Motor neuron (in vitro differentiated cells): ENCODE measurements at places on chromosomes 7 and 10.

GRCh38 chr10:75335191-75335590 lies 66.4 kb downstream of the ZNF503 start:
- no peak for ATAC-seq

GRCh38 chr10:17624996-17625395 lies 7.8 kb upstream of the HACD1 start:
- ATAC-seq: no peak

DNA sequence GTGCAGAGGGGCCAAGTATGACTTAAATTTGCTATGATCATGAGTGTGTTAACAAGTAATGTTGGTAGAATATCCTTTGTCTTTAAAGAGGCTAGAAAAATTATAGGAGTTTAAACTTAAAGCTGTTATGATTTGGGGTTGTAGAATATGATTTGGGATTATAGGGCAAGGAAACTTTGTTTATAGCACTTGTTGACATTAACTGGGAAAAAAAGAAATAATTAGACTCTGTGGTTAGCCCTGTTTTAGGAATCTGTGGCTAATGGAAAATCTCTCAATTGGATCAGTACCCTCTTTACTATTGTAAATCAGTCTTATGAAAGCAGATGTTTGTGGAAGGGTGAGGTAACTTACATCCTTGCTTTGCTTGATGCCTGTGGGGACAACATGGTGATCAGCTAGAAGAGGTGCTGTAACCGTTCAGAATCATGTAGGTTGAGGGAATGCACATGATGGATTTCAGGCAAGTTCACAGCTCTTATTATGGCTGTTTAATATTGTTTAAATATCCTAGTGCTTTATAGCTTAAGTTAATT lies 11.1 kb downstream of the ING3 start:
- no peak for ATAC-seq

- no peak for ATAC-seq
Measured at GRCh38 chr7:1314021-1314907, 81.6 kb downstream of the UNCX start.

GRCh38 chr10:129170812-129171211 lies 296.2 kb upstream of the MGMT start:
- no peak for ATAC-seq

GRCh38 chr10:18886102-18886501 lies 162.5 kb upstream of the MALRD1 start:
- ATAC-seq: no peak

DNA sequence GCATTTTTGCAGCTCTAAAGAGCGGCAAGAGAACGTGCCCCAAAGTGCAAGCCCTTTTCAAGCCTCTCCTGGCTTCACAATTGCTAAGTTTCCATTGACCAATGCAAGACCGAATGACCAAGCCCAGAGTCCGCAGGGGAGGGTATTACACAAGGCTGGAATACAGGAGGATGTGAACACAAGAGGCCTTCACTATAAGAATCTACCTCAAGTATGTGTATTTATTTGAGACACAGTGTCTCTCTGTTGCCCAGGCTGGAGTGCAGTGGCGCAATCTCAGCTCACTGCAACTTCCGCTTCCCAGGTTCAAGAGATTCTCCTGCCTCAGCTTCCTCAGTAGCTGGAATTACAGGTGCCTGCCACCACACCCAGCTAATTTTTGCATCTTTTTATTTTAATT lies 22.2 kb upstream of the TPST1 start:
- no peak for ATAC-seq

DNA sequence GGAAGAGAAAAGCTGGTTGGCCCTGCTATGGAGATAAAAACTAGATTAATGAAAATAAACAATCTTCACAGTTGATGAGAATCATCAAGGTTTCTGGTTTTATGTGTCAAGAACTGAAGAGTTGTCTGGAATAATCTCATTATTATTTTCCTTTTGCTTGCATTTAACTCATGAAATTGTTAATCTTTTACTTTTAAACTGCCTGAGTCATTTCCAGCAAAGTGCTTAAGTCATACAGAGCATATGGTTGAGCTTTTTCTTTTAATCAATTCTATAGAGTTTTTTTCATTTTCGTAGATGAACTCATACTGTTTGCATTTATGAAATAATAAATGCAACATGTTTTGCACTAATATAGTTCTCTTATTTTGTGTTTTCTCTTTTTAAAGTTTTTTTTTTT lies 747.9 kb downstream of the NXPH1 start:
- no peak for ATAC-seq

DNA sequence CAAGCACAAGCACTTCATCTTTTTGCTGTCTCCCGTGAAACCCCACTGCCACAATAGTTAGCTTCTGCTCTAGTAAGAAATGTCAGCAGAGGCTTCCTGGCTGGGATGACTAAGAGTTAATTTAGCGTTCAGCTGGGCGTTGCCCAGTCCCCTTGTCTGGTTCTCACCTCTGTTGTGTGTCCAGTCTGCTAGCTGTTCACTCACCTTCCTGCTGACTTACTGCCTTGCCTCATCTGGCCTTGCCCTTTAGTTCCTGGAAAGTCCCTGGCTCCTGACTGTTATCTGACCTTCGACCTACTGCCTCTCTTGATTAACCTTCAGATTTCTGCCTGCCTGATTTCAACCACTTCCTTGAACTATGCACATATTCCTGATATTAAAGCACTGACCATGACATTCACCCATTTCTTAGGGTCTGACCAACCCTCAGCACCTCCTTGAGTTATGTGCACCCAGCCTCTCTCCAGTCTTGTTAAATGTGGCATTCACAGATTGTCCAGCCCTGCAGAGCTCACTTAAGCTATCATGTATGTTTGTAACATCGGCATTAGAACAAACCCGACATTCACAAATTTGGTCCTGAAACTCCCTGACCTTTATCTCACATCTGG lies 30.3 kb downstream of the C7orf33 start:
- no peak for ATAC-seq

DNA sequence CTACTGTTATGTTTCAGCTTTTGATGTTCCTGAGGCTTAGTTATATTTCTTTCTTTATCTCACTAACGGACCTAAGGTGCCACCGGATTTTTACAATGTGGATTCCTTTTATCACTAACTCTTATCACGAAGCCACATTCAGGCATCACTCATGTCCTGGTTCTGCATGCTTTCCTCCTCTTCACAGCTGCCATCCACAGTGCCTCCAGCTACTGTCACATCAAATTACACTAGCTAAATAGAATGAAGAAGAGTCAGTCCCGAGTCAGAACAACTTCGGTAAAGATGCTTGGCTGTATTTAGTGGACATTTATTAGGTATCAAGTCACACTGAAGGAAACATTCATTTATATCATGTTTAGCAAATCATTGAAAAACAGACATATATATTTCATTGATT lies 153.2 kb downstream of the NEBL start:
- ATAC-seq: no peak

GRCh38 chr10:54799506-54799905 lies 1.5 kb downstream of the PCDH15 start:
- ATAC-seq: no peak

DNA sequence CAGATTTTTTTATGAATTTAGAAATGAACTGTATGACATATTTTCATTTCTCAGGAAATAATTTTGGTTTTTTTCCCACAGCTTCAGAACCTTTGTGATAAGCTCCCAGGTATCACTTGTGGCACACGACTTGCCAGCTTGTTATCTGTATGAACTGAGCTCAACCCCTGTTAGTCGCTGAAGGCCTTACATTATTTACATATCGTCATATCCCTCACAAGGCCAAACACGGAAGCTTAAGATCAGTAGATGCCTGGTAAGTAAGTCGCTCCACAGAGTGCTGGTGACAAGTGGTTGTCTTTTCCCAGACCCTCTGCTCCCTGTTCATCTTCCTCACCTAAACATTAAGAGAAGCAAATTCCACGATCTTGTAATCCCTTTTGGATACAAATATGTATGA lies 55.2 kb downstream of the RAPGEF5 start:
- no peak for ATAC-seq

DNA sequence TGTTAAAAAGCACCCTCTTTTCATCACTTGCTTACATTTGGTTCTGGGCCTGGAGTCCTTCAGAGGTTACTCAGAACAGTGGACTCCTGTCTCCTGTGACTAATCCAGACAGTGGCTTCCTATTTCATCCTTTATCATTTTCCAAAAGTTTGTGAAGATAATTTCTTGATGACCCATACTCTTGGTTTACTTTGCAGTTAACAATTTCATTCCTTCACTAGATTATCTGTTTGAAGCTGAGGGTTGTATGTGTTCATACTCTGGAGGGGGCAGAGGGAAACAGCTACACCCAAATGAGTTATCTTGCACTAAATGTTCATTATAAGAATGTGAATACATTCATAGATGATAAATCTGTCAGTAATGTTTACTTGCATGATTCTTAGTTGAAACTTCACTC lies 124.7 kb downstream of the ZNF248 start:
- ATAC-seq: no peak

DNA sequence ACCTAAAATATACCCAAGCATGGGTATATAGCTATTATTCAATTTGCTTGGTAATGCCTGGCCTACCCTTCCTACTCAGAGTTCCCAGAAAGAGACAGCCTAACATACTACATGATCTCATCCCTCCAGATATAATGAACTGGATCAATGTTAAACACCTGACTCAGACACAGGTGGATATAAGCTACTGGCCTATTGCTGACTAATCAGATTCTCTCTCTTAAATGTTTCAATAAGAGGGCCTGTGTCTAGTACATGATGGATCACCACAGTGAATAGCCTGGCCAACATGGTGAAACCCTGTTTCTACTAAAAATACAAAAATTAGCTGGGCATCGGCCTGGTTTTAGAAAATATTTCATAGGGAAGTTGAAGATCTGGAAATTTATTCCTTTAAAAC lies 54.1 kb downstream of the COPG2 start:
- ATAC-seq: no peak

DNA sequence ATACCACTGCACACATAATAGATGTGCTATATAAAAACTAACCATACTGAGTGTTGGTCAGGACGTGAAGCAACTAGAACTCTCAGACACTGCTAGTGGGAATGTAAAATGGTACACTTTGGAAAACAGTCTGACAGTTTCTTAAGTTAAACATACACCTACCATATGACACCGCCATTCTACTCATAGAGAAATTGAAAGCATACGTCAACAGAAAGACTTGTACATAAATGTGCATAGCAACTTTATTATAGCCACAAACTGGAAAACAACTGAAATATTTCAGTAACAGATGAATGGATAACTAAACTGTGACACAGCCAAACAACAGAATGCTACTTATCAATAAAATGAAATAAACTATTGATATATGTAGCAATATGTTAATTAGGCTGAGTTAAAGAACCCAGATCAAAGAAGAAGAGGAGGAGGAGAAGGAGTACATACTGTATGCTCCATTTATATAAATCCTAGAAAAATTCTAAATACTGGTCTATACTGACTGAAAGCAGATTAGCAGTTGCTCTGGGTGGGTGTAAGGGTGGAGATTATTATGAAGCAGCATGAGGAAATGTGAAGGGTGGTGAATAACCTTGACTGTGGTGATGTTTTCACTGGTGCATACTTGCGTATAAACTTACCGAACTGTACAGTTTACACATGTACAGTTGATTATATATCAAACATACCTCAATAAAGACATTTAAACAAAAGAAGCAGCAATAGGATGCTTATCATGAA lies 48.6 kb downstream of the ARHGAP21 start:
- ATAC-seq: no peak

- ATAC-seq: no peak
Measured at GRCh38 chr10:31687663-31688482, 240.8 kb downstream of the ARHGAP12 start.

- ATAC-seq: no peak
Measured at GRCh38 chr10:97590748-97591495, 1.4 kb downstream of the C10orf62 start.

- ATAC-seq: no peak
Measured at GRCh38 chr7:108596560-108596959, 26.9 kb downstream of the DNAJB9 start.

DNA sequence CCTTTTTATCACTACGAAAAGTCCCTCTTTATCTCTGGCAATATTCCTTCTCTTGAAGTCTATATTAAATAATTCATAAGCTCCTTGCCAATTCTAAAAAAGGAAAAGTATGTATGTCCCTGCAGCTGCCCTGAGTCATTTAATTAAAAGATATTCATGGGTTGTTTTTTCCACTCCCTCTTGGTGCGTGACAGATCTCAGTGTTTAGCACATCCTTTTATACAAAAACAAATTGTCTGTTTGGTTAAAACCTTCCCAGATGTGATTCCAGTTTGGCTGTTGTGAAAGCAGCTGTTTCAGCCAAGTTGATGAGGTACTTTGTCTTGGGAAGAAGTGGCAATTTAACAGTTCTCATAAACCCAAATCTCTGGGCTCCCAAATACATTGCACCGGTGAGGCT lies 33.8 kb upstream of the PRLHR start:
- ATAC-seq: no peak

DNA sequence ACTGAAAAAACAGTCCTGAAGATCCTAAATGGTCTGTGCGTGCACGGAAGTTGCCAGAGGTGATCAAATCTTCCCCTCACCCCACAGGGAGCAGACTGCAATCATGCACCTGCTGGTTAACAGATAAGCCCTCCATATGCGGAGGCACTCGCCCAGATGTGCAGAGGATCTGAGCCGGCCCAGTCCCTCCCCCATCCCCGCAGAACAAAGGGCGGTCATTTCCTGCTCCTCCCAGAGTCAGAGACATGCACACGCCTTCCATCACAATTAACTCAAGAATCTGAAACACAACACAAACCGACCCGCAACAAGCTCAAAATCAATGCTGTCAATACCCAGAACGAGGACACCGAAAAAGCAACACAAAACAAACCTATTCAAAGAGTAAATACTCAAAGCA lies 24.2 kb downstream of the CRTAC1 start:
- ATAC-seq: no peak

DNA sequence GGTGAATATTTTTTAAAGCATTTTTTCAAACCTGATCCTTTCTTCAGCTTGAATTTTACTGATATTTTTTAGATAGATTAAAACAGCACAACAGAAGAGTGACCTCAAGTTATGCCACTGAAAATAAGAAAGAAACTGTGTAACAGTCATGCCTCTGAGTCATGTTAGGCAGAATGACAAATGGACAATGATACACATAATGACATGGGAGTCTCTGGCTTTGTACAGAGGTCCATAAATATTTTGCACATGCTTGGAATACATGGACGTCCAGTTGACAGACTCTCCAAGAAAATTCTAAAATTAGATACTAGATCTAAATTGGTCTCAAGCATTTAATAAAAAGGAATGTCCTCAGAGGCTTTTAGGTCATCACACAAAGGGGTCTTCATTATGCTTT lies 21.9 kb upstream of the SEMA3A start:
- ATAC-seq: peak; percentile 60
